ENCODE measurements at places on chromosomes 12 and 14.

- peaks cover 59% of the 10 kb centered on the region for H3K36me3 ChIP-seq
- H3K4me3 ChIP-seq = no peak overlapping the region
- H3K27ac ChIP-seq = no peak overlapping the region
- no peak for DNase-seq
These were observed 66.6 kb downstream of the MON2 start for GRCh38 chr12:62533087-62533754.

- peaks cover 55% of the 10 kb centered on the region for H3K4me1 ChIP-seq
- DNase-seq = no peak
- peaks cover 39% of the 10 kb centered on the region for H3K36me3 ChIP-seq
- peak overlapping the region; percentile 91 for H3K27ac ChIP-seq
- H3K4me3 ChIP-seq = no peak overlapping the region
These were observed 17.6 kb upstream of the RNASE1 start for GRCh38 chr14:20820063-20820904.

GRCh38 chr12:121576851-121577391, 3.9 kb downstream of the KDM2B start:
- peak overlapping the region; percentile 85 for H3K4me3 ChIP-seq
- peak; percentile 55 for DNase-seq
- H3K27ac ChIP-seq = peak overlapping the region; percentile 100
- H3K36me3 ChIP-seq = peaks cover 23% of the 10 kb centered on the region

GRCh38 chr12:93090731-93091172, 161.7 kb upstream of the EEA1 start:
- H3K4me3 ChIP-seq = no peak overlapping the region
- H3K27ac ChIP-seq = no peak overlapping the region
- peaks cover 7% of the 10 kb centered on the region for H3K36me3 ChIP-seq
- H3K27me3 ChIP-seq = no peaks in the 10 kb centered on the region
- DNase-seq = no peak

DNA sequence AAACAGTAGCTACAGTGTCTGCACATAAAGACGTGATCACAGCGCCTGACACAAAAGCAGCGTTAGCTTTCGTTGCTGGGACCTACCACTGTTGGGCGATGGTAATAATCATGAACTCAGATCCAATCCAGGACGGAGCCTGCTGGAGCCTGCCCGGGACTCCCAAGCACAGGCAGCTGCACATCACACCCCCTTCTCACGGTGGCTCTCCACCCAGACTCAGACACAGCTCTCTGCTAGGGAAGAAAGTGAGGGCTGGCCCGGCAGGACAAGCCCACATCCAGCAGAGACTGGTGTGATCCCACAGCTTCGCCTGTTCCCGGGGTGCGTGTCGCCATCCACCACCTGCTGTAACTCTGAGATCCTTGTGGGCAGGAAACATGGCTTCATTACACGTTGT, 49.9 kb upstream of the FOXN3 start:
- DNase-seq = no peak
- peaks cover 30% of the 10 kb centered on the region for H3K36me3 ChIP-seq
- no peak overlapping the region for H3K27ac ChIP-seq
- peaks cover 4% of the 10 kb centered on the region for H3K27me3 ChIP-seq
- no peak overlapping the region for H3K4me3 ChIP-seq
- no peaks in the 10 kb centered on the region for H3K4me1 ChIP-seq

DNA sequence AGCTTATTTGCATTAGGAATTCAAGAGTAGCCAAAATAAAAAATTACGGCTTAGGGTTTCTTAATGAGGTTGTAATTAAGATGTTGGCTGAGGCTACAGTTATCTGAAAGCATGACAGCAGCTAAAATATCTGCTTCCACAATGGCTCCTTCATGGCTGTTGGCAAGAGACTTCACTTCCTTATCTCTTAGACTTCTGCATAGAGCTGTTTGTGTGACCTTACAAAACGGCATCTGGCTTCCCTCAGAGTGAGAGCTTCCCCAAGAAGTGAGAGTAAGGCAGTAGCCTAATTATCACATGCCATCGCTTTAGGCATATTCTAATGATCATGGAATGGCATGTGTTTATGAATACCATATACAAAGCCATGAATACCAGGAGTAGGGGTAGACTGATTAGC, 57.6 kb downstream of the CCDC59 start:
- no peaks in the 10 kb centered on the region for H3K27me3 ChIP-seq
- H3K4me3 ChIP-seq = no peak overlapping the region
- no peak for DNase-seq
- no peak overlapping the region for H3K27ac ChIP-seq
- no peaks in the 10 kb centered on the region for H3K36me3 ChIP-seq
- peaks cover 11% of the 10 kb centered on the region for H3K4me1 ChIP-seq

- no peak overlapping the region for H3K27ac ChIP-seq
- no peak overlapping the region for H3K4me3 ChIP-seq
- peaks cover 5% of the 10 kb centered on the region for H3K36me3 ChIP-seq
- no peak for DNase-seq
- H3K4me1 ChIP-seq = no peaks in the 10 kb centered on the region
- peaks cover 27% of the 10 kb centered on the region for H3K27me3 ChIP-seq
These were observed 45.6 kb upstream of the BCL2L14 start for GRCh38 chr12:12024911-12025682.

DNA sequence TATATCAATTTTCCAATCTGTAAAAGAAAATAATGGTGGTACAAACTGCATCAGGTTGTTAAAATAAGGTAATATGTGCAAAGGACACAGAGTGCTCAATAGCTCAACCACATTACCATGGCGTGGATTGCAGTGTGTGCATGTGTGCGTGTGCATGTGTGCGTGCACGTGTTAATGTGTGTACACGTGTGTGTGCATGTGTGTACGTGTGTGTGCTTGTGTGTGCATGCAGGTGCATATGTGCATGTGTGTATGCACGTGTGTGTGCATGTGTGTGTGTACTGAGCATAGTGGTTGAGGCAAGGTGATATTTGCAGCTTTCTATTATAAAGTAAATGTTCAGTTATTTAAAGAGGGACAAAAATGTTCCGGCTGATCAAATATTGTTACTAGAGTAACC, 115.6 kb downstream of the NT5DC3 start:
- no peaks in the 10 kb centered on the region for H3K4me1 ChIP-seq
- no peak overlapping the region for H3K4me3 ChIP-seq
- DNase-seq = no peak
- H3K27me3 ChIP-seq = no peaks in the 10 kb centered on the region
- H3K27ac ChIP-seq = no peak overlapping the region

- DNase-seq = no peak
- no peak overlapping the region for H3K27ac ChIP-seq
- no peaks in the 10 kb centered on the region for H3K27me3 ChIP-seq
- H3K4me3 ChIP-seq = no peak overlapping the region
These were observed 279.3 kb downstream of the DUSP6 start for GRCh38 chr12:89073027-89073398.

DNA sequence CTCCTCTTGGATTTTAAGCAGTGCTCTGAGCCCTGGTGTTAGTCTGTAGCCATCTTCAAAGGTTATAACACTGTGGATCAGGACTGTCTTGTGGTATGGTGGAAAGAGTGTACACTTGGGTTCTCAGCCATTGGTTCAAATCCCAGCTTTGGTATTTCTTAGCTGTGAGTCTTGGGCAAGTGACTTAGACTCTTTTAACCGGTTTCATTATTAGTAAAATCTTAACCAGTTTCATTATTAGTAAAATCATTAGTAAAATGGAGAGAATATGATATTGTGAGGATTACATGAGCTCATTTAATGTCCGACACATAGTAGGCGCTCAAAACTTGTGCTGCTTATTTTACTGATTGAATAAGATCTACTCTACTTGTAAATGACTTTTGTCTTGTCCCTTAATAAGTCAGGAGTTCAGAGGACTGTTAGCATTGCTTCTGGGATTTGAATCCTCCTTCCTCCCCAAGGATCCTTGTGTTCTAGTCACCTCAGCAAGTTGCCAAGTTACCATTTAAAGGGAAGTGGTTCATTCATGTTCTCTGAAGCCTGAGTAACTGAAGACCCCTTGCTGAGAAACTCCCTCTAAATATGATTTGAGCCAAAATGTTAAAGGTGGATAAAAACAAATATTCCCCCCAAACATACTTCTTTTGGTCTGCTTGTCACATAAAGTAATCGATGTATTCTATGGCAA, 12.4 kb downstream of the TTLL5 start:
- H3K27ac ChIP-seq = no peak overlapping the region
- no peaks in the 10 kb centered on the region for H3K27me3 ChIP-seq
- H3K36me3 ChIP-seq = peaks cover 51% of the 10 kb centered on the region
- H3K4me3 ChIP-seq = no peak overlapping the region

DNA sequence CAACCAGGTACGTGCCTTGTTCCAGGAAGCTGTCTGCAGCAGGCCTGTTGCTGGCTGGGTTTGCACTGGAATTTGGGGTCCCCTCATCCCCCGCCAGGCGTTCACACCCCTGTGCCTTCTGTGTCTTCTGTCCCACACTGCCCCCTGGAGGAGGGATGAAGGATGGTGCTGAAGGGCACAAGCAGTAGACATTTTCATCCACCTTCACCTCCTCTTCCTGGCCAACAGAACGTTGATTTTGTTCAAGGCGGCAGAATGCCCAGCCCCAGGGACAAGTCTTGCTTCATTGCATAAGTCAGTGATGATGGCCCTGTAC, 122.1 kb downstream of the CALM1 start:
- H3K4me3 ChIP-seq = no peak overlapping the region
- H3K27ac ChIP-seq = no peak overlapping the region
- H3K27me3 ChIP-seq = peaks cover 4% of the 10 kb centered on the region
- H3K36me3 ChIP-seq = no peaks in the 10 kb centered on the region
- H3K4me1 ChIP-seq = peaks cover 38% of the 10 kb centered on the region

DNA sequence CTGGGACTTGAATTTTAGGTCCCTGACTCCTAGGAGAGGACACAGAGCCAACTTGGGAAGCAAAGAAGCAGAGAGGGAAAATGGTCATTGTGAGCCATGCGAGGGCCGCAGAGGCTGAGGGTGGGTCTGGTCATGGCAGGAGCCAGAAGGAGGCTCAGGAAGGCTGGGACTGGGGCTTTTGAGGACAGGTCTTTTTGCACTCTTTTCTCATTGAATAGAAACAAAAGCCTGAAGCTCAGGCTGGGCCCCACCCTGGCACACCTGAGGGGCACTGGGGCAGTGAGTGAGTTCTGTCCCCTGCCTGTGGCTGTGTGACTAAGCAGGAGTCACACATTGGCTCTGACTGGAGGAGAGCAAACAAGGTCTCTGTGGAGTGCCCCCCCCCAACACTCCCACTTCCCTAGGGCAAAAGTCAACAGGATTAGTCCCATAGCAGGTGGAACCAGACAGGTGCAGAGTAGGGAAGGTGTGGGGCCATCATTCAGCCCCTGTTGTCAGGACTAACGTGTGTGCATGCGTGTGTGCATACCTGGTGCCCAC, 2.8 kb downstream of the KRT7 start:
- H3K36me3 ChIP-seq = no peaks in the 10 kb centered on the region
- H3K4me3 ChIP-seq = no peak overlapping the region
- H3K27ac ChIP-seq = no peak overlapping the region

DNA sequence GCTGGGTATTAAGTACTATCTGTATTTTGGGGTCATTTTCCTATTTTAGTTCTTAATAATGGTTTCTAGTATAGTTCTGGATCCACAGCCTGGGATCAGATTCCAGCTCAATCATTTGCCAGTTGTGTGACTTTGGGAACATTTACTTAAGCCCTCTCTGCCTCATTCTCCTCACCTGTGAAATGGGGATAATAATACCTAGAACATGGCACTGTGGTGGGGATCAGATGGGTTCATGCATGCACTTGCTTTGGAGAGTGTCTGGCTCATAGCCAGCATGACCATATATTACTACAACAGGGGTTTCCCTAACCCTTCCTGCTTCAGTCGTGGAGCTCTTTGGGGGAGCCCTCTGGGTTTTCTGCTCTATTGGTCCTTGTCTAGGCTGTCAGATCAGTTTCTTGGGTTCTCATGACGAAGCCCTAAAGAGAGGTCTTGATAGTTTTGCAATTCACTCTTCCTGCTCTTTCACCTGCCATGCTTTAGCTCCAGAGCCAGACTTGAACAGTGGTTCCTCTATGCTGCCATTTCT, 34.1 kb upstream of the SMOC1 start:
- H3K36me3 ChIP-seq = no peaks in the 10 kb centered on the region
- peaks cover 34% of the 10 kb centered on the region for H3K4me1 ChIP-seq
- no peaks in the 10 kb centered on the region for H3K27me3 ChIP-seq
- H3K4me3 ChIP-seq = no peak overlapping the region

GRCh38 chr12:120237360-120238171, 28.0 kb downstream of the PXN start:
- no peak overlapping the region for H3K27ac ChIP-seq
- H3K36me3 ChIP-seq = no peaks in the 10 kb centered on the region
- H3K4me3 ChIP-seq = no peak overlapping the region
- peaks cover 77% of the 10 kb centered on the region for H3K4me1 ChIP-seq
- H3K27me3 ChIP-seq = no peaks in the 10 kb centered on the region

GRCh38 chr12:130421896-130422295, 84.2 kb downstream of the PIWIL1 start:
- no peak overlapping the region for H3K4me3 ChIP-seq
- peaks cover 35% of the 10 kb centered on the region for H3K4me1 ChIP-seq
- no peak overlapping the region for H3K27ac ChIP-seq
- peaks cover 17% of the 10 kb centered on the region for H3K27me3 ChIP-seq
- no peak for DNase-seq

DNA sequence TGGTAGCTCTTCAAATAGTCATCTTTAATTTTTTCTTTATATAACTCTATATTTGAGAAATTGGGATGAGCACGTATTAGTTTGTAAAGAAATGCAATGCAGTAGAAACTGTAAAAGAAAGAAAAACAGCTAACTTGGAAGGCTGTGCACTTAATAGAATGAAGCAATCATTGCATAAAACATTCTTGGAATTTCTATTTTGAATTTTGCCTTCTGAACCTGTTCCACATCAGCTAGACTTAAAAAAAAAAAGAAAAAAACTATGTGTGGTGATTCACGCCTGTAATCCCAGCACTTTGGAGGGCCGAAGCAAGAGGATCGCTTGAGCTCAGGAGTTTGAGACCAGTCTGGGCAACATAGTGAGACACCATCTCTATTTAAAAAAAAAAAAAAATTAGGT, 29.4 kb downstream of the SCN8A start:
- H3K4me3 ChIP-seq = no peak overlapping the region

DNA sequence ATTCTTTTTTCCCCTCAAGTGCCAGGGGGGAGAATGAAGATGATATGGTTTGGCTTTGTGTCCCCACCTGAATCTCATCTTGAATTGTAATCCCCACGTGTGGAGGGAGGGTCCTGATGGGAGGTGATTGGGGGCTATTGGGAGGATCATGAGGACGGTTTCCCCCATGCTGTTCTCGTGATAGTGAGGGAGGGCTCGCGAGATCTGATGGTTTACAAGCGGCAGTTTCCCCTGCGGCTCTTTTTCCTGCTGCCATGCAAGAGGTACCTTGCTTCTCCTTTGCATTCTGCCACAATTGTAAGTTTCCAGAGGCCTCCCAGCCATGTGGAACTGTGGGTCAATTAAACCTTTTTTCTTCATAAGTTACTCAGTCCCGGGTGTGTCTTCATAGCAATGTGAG, 173.7 kb downstream of the CAND1 start:
- H3K27ac ChIP-seq = no peak overlapping the region
- H3K4me3 ChIP-seq = no peak overlapping the region
- peaks cover 26% of the 10 kb centered on the region for H3K4me1 ChIP-seq
- DNase-seq = no peak
